Ureter (tissue), 1 donor: ENCODE measurements at places on chromosomes 12 and 14.

DNA sequence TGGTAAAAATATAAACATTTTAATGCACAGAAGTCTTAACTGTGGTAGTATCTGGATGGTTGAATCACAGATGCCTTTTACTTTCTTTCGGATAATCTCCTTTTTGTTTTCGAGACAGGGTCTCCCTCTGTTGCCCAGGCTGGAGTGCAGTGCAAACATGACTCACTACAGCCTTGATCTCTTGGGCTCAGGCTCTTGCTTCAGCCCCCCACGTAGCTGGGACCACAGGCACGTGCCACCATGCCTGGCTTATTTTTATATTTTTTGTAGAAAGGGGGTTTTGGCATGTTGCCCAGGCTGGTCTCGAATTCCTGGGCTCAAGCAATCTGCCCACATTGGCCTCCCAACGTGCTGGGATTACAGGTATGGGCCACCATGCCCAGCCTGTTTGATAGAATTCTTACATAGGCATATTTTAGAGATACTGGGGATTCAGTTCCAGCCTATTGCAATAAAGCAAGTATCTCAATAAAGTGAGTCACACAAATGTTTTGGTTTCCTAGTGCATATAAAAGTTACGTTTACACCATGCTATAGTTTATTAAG, 99.2 kb downstream of the SNAPC1 start:
- no peak for DNase-seq

- no peak for DNase-seq
Measured at GRCh38 chr12:123998991-123999359, 26.0 kb downstream of the ZNF664 start.

- DNase-seq: peak; percentile 94
Measured at GRCh38 chr12:133181238-133181959, at the start of gene ZNF268. Gene ZNF268 (plus strand): TSS chr12:133181495. CDS start chr12:133181998, 503 bp downstream.

DNA sequence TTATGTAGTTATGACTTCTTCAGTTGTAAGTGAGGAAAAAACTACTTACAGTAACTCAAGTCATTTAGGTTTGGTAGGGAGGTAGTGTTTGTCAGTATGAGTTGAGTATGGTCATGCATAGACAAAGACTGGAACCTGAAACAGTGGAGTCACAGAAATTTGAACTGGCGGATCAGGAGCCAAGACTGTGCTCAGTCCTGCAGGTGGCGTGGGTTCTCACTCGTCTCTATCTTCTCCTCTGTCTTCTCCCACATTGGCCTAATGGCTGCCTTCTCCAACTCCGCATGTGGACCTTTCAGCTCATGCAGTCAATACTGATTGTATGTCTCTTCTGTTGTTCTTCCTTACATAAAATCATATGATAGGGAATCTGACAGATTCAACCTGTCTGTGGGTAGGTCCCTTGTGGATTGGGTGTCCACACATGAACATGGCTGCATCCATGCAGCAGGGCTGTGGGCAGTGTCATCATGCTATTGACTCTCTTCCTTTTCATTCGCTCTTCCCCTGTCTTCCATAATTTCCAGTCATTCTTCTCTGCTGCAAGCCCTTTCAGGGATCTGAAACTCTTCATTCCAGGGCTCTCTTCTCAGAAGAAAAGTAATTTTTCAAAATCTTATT, 78.8 kb upstream of the NEDD1 start:
- no peak for DNase-seq

DNA sequence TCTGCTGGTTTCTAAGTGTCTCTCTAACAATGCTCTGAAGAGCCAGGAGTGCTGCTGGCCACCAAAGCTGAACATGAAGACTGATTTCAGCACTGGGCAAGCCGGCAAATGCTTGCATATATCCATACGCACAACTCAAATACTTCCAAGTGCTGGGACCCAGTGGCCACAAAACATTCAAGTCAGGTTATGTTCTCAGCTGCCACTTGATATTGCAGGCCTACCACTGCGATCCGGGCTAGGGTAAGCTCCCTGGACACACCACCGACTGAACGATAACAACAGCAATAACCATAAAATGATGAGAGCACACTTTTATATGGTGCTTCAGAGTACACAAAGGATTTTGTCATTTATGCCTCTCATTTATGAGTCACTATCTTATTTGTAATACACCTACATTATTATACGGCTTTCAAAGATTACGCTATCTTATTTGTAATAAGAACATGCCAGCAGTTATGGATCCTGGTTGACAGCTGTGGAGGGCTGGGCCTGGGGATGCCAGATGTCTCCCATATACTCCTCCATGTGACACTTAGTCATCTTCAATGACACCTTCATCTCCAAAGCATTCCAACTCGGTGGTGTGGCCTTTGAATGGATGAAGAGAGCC, 35.5 kb downstream of the CRACR2A start:
- DNase-seq: no peak

DNA sequence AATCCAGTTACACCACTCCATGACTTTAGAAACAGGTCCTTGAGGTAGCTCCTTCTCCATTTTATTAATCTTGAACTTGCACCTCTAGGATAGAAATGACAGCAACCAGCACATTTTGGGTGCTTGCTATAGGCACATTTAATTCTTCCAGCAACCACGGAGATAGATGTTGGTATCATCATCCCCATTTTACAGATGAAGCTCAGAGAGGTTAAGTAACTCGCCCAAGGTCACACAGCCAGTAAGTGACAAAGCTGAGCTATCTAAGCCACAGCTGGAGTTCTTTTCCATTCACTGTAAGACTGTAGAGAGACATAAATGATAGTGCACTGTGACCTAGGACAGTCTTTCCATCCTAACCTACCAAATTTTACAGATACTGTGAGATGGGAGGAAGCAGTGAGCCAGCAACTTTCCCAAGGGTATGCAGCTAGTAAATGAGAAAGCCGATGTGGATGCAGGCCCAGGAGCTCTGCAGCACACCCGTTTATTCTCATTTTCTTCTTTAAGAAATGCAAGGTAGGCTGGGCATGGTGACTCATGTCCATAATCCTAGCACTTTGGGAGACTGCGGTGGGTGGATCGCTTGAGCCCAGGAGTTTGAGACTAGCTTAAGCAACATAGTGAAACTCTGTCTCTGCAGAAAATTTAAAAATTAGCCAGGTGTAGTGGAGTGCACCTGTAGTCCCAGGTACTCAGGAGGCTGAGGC, 103.2 kb downstream of the TBX5 start:
- no peak for DNase-seq

GRCh38 chr12:112676507-112676906, 115.0 kb upstream of the RPH3A start:
- DNase-seq: no peak

DNA sequence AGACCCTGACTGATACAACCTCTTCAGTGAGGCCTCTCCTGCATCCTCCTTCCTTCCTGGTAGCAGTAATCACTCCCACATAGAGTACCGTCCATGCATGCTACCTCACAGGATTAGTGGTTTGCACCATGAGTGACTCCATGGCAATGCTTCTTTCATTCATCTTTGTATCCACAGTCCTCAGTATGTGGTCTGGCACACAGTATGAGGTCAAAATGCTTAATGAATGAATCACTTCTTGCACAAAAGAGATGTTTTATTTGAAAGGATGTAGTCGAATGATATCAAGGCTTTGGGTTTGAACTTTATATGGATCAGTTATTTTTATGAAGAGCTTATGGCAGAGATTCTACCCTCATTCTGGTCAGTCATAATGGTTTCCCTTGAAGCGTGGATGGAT, 42.2 kb downstream of the KCNA5 start:
- DNase-seq: no peak
